NCI-H2081 (cell line): ENCODE measurements at places on chromosomes 4 and X.

DNA sequence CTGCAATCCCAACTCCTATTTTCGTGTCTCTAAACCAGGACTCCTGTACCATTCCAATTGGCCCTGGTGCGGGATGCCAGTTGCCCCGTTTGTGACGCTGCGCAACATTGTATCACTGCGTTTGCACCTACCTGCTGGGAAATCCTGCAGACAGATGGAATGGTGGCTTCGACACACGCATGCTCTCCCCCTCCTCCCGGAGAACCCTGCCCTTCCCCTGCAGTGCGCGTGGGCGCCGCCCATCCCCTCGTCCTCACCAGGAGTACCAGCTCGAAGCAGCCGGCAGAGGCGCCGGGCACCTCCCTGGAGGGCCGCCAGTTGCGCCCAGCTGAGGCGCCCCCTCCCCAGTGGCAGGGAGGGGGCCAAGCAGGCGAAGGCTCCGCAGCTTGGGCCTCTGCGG is 1.4 kb downstream of the DGKK start:
- no peak for DNase-seq

GRCh38 chrX:47063179-47063578 is 15.1 kb upstream of the RGN start:
- no peak for DNase-seq

DNA sequence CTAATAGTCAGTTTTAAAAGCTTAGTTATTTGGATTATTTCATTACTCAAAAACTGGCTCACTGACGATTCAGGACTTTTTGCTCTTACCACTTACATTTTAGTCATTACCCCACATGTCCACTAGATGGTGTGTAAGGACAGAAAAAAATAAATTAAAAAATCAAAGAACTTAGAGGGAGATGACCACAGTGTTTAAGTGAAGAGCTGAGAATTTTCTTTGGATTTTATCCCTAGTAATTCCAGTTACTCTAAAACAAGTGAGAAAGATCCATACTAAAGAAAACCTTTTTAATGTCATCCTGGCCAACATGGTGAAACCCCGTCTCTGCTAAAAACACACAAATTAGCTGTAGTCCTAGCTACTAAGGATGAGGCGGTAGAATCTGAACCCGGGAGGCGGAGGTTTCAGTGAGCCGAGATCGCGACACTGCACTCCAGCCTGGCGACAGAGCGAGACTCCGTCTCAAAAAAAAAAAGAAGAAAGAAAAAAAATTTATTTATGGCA is 26.4 kb upstream of the TMPRSS11B start:
- peak; percentile 6 for DNase-seq

DNA sequence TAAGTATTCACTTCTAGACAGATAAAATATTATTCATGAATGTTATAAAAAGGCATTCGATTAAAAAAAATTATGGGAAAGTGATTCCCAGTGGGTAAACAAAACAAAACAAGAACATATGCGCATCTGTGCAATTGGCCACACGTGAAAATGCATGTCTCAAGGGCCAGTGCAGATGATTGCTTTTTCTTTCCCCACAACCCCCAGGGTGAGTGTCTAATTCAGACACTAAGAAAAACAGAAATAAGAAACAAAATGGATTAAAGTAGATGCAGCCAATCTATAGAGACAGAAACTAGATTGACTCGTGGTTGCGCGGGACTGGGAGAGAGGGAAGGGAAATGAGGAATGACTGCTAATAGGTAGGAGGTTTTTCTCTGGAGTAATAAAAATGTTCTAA is 49.5 kb downstream of the GPM6A start:
- DNase-seq, result no peak

DNA sequence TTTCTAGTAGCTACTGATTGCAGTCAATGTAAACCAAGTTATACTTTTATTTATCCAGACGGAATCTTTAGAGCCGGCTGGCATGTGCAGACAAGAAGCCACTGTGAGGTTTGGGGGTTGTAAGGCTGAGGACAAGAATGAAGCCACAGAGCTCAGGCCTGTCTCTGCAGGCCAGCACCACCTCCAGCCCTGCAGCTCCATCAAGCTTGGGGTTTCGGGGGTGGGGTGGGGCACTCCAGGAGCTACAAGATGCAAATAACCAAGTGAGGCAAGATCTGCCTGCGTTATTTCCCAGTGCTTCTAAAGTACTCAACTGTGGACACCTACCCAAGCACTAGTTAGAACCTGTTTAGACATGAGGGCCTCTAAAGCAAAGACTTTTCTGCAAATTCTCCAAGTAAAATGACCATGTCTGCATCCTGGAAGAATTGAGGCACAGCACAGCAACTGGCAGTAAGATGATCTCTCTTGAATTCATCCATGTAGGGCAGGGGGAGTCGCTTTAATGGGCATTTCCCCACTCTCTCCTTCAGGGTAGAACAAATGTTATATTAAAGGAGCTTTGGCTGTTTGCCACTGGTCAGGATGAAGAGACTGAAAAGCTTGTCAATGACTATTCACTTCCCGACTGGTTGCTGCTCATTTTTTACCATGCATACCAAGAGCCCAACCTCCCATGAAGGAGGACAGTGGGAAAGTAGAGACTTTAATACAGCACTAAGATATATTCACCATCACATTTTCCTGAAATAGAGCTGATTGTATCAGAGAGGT is 222.5 kb downstream of the MGST2 start:
- no peak for DNase-seq

DNA sequence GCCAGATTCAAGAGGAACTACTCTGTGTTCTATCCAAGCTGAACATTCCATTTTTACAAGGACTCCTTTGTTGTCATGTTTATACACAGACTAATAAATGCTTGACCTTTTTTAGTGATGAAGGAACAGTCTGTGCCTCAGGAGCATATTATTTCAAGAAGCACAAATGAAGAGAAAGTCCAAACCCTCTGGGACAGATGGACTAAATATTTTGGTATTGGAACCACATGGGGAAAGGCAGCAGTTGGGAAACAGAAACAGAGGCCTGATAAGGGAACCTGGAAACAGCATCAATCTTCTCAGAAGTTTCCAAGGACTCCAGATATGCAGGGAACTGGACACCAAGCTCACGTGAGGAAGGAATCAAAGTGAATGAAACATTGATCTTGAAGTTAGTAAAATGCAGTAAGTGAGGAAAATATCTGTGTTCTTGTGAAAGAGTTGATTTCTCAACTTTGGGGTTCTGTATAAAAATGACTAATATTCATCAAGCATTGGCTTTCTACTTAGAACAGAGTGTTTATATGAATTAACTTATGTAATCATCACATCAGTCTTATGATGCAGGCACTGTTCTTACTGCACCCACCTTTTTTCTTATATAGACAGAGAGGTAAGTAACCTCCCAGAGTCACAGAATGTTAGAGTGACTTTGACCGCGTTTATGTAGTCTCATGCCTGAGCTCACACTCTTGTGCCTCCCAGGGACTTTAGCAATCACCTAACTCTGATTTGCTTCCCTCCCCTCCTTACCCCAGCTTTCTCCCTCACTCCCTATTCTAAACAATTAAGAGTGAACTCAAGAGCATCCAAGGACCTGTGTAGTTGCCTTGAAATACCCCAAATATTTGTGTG is 148.9 kb upstream of the JADE1 start:
- DNase-seq, result no peak

GRCh38 chrX:16445166-16445752 is 204.7 kb upstream of the S100G start:
- DNase-seq, result peak; percentile 16

- DNase-seq, result no peak
Observed at GRCh38 chr4:149493492-149493891, 322.2 kb downstream of the IQCM start.

GRCh38 chrX:17580539-17581152 is 156.6 kb upstream of the SCML1 start:
- DNase-seq, result no peak

DNA sequence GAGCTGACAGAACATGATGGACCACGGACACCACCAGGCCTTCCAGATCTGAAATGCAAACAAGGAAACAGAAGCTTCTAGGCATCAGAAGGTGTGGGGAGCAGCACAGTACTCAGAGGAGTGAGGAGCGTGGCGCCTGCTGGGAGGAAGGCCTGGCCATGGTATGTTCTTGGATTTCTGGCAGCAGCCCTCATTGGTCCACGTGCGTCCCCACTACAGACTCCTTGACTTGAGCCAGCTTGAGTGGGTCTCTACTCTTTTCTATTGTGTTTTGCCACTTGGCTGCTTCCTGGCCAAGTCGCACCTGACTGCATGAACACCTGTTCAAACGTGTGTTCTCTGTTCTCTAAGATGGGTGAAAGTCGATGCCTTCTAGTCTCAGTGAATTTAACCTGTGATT is 18.0 kb downstream of the ZNF275 start:
- DNase-seq, result no peak

DNA sequence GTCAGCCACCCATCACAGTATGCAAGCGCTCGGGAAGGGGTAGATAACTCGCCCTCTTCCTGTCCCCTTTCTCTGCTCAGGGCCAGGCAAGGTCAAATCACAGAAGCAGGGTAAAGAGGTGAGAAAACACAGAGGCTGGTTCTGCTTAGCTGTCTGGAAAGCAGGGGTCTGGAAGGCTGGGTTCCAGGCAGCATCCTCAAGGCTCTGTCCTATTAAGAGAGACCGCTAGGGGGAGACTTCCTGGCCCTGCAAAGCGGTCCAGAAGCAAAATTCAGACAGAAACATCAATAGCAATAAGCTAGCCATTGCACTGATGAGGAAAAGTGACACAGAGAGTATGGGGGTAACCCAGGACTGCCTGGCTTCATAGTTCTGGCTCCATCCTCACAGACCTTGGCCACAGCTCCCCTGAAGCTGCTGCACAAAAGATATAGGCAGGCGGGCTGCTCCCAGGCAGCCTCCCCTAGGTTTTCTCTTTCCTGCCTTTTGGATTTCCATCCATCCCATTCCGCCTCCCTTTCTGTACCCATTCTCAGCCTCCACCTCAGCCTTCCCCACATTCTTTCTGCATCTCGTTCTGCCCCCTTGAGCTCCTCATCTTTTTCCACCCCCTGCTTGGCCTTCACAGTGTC is 308.5 kb downstream of the EVC2 start:
- DNase-seq, result no peak

DNA sequence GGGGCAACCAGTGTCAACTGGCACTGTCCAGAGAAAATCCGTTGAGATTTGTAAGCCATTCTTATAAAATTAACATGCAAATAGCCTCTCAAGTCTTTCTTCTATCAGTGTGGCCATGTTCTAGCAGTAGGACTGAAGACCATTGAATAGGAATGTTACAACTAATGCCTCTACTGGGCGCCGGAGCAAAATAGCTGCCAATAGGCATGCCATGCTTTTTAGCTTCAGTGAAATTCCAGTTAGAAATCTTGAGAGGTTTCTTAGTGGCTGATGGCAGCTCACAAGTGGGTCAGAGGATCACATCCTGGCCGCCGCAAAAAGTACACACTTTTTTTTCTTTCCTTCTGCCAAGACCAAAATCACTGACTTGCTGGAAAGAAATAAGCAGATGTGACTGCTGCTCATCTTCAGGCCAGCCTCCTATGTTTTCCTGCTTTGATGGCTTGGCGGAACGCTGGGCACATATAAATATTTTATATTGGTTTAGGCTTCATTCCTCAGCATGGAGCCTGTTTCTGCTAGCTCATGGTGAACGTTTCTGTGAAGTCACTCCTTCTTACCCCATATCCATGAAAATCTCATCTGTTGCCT is 293.1 kb downstream of the TENM3 start:
- no peak for DNase-seq

- DNase-seq, result no peak
Observed at GRCh38 chr4:98749206-98749605, 90.8 kb upstream of the TSPAN5 start.

DNA sequence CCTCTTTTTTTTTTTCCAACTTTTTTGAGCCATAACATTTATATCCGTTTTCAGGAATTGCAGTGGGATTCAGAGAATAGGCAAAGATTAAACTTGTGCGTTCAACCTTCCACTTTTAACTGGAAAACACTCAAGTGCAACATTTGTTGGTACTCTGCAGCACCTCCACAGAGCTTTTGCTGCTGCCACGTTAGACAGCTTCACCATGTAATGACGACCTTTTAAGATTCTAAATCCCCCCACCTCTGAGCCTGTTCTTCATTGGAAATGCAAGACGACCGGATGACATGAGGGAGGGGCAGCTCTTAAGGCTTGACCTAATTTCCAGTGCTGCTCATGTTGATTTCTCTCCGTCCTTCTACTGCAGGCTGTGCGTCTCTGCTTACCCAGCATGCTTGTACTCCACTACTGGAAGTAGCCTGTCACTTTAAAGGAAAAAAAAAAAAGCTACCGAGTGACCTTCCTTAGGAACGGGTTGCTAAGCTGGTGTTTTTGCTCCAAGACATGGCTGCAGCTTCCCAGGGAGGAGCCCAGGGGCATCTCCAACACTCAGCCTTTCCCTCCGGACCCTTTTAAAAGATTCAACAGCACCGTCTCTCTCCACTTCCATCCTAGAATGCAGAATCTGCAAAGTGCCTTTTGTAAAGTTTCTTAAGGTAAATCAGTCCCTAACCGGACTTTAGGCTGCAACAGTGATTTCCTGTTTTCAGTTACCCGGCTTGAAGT is at the start of gene CC2D2A:
CC2D2A (plus strand) TSS at position 481 of the 726 bp plus-strand sequence. CDS start 6,051 bp downstream, outside the sequence.
- DNase-seq, result no peak
